ENCODE measurements at places on chromosomes 7 and 10.

DNA sequence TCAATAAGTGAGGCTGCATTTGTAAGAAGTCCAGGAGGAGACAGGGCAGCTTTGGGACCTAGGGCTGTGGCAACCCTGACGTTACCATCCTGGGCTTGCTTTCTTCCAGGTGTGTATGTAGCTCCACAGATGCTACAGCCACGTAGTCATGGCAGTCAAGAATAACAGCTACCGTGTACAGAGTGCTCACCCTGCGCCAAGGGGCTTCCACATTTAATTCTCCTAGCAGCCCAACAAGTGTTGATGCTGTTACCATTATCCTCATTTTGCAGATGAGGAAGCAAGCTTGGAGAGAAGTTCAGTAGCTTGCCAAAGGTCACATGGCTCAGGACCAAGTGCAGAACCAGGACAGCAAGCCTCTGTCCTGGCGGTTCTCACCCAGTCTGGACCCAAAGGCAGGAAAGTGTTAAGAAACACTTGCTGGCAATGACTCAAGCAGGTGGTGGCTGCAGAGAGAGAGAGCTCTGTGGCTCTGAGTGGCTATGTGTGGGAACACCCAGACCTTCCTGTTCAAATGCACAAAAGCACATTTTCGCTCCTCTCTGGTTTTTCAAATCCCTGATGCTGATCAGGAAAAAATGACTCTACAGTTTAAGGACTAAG, 89.8 kb downstream of the CREM start:
- no peak for DNase-seq

- peak; percentile 29 for DNase-seq
These were observed 27.5 kb upstream of the FIGNL1 start for GRCh38 chr7:50477640-50478039.

DNA sequence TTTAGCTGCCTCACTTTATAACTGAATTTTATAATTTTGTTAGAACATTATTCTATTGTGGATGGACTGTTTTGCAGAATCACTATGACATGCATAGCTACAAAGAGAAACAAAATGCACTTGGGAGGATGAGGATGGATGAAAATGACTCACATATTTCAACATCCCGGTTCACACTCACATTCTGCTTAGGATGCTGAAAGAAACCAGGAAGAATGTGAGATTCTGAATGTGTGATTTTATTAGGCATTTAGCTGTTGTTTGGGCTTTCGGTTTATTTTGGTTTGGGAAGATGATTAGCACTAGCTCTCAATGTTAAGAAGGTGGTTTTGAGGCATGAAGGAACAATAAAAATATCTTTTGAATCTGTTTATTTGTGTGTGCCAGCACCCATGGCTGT, 235.5 kb downstream of the SEMA3E start:
- DNase-seq = no peak

DNA sequence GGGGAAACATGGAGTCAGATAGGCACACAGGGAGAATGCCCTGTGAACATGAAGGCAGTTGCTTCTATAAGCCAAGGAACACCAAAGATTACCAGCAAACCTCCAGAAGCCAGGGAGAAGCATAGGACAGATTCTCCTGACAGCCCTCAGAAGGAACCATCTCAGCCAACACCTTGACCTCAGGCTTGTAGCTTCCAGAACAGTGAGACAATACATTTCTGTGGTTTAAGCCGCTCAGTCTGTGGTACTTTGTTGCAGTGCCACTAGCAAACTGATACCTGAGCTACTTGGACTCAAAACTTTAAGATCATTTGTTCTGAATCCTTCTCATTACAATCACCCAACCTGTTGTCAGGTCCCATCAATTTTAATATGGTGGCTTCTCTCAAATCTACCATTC, 31.2 kb downstream of the ABLIM1 start:
- DNase-seq = no peak

DNA sequence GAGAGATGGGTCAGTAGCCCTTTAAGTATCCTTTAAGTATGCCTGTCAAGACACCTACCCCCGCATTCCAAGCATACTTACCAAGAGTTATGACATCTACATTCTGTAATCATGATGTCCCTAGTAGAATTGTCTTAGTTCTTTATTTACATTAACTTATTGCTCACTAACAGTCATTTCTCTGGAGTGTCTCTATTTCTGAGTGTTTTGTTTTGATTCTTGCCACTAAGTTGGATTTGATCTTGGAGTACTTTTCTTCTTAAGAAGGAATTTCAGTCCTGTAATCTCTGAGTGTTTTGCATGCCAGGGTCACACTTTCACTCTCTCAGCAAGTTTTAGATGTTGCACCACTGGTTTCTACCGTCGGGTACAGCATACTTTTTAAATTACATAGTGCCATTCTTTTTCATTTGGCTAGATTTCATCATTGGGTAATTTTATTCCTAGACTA, 1053.9 kb downstream of the KCNMA1 start:
- no peak for DNase-seq

DNA sequence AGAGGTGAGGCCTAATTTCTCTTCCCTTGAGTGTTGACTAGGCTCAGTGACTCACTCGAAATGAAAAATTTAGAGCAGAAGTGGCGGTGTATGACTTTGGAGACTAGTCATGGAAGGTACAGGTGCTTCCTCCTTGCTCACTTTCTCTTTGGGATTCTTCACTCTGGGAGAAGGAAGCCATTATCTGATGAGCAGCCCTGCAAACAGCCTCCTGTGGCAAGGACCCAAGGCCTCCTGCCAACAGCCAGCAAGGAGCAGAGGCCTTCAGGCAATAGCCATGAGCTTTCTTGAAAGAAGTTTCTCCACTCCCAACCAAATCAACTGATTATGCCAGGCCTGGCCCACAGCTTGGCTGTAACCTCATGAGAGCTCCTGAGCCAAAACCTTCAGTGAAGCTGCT, 369.6 kb upstream of the VWC2 start:
- no peak for DNase-seq

- no peak for DNase-seq
These were observed 643.6 kb downstream of the IPMK start for GRCh38 chr10:57624066-57624465.

GRCh38 chr7:151891753-151892152, 14.8 kb upstream of the PRKAG2 start:
- DNase-seq = no peak

GRCh38 chr7:42219447-42219846, 17.6 kb downstream of the GLI3 start:
- DNase-seq = no peak

GRCh38 chr7:5712566-5712965, 68.9 kb downstream of the RNF216 start:
- DNase-seq = no peak

DNA sequence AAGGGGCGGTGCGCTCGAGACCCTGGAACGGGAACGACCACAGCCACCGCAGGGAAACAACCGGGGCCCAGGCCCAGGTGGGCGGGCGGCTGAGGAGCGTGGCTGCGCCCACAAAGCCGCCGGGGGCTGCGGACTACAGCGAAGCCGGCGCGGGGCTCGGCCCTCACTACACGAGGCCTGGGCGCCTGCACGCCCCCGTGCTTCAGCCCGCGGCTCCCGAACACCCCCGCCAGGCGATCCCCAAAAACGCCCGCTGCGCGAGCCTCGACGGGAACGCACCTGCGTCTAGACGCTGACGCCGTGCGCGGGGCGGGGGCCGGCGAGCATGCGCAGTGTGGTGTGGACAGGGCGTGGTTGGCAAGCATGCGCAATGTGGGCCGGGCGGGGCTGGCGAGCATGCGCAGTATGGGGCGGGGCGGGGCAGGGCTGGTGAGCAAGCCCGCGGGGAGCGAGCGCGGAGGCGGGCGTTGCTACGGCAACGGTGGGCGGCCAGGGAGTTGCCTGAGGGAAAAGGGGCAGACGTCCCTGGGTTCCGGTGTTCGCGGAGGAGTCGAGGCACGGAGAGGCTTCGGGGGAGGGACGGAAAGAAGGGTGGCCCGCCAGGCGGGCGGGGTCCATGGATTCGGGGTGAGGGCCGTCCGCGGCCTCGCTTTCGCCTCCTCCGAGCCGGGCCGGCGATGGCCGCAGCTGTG, at the start of gene RNF32:
RNF32 (plus strand) TSS at position 518 of the 692 bp plus-strand sequence. CDS start 3,104 bp downstream, outside the sequence.
- peak; percentile 66 for DNase-seq

DNA sequence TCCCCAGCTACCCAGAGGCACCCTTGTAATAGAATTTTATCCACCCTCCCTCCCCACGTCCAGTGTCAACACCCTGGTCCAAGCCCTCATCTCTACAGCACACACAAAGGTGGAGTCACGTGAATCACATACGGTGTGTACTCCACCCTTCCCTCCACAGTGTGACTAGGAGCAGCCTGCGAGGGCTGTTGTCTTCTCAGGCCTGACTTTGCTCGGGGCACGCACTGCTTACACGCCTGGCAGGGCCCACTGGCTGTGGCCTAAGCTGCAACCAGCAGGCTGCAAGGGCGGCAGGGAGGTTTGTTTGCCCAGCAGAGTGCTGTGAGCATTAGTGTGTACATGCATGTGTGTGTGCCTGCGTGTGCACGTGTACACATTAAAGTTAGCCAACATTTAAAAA, 93.7 kb downstream of the COBL start:
- no peak for DNase-seq

DNA sequence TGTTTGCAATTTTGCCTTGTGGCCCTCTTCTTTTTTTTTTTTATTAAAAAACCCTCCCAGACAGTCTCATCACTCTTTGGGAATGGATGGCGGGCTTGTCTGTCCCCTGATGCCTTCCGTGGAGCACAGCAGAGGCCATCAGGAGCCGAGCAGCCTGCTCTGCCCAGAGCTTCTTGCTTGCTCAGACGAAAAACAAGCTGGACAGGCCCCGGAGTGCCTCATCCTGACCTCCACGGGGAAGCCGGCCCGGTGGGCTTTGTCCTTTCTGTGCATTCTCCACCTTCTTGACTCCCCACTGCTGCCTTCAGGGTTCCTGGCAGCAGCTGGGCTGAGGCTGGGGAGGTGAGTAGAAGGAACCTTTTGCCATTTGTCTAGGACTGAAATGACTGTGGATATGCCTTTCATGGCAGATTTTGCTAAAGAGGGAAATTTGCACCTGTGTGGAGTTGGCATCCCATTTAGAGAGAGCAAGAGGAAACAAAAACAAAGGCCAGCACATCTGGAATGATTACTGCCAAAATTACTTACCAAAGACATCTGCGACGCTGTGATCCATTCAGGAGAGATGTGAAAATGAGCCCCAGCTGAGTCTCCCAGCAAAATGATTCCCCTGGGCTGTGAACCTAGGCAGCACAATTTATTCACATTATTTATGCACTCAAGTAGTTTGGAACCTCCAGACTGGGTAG, 108.3 kb downstream of the AOAH start:
- DNase-seq = peak; percentile 65

DNA sequence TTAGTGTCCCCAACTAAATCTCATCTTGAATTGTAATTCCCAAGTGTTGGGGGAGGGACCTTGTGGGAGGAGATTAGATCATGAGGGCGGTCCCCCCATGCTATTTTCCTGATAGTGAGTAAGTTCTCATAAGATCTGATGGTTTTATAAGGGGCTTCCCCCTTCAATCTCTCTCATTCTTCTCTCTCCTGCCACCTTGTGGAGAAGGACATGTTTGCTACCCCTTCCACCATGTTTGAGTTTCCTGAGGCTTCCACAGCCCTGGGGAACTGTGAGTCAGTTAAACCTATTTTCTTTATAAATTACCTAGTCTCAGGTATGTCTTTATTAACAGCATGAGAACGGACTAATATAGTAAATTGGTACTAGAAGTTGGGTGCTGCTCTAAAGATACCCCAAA, 365.6 kb downstream of the ANKRD7 start:
- no peak for DNase-seq

GRCh38 chr7:137003566-137003965, 135.1 kb downstream of the CHRM2 start:
- no peak for DNase-seq

- no peak for DNase-seq
These were observed 39.6 kb upstream of the INHBA start for GRCh38 chr7:41742401-41743020.

- DNase-seq = no peak
These were observed 63.5 kb upstream of the C10orf90 start for GRCh38 chr10:126734015-126734414.

DNA sequence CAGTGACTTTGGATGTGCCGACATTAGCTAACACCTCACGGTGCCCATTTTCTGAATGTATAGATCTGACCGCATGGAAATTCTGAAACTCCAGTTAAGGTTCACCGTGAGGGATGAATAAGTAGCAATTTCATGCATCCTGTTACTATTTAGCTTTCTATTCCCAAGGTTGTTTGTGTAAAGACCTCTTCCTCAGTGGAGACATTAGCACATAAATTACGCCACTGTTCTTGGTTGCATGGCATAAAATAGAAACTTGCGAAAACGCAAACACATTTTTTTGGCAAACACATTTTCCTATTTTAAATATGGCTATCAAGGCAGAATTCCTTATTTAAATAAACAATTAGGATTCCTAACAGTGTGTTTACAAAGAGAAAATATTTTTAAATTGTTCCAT, 36.5 kb downstream of the DENND2A start:
- no peak for DNase-seq

GRCh38 chr10:90775351-90776028, 82.3 kb downstream of the HTR7 start:
- no peak for DNase-seq

- no peak for DNase-seq
These were observed 37.4 kb downstream of the BLNK start for GRCh38 chr10:96233959-96234358.

DNA sequence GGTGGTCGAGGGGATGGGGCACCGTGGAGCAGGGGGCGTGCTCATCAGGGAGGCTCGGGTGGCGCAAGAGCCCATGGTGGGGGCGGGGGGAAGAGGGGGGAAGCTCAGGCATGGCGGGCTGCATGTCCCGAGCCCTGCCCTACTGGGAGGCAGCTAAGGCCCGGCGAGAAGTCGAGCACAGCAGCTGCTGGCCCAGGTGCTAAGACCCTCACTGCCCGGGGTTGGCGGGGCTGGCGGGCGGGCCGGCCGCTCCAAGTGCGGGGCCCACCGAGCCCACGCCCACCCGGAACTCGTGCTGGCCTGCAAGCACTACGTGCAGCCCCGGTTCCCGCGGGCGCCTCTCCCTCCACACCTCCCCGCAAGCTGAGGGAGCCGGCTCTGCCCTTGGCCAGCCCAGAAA, 55.0 kb upstream of the FAM171A1 start:
- no peak for DNase-seq

GRCh38 chr10:34102237-34102673, 712.8 kb downstream of the PARD3 start:
- no peak for DNase-seq

DNA sequence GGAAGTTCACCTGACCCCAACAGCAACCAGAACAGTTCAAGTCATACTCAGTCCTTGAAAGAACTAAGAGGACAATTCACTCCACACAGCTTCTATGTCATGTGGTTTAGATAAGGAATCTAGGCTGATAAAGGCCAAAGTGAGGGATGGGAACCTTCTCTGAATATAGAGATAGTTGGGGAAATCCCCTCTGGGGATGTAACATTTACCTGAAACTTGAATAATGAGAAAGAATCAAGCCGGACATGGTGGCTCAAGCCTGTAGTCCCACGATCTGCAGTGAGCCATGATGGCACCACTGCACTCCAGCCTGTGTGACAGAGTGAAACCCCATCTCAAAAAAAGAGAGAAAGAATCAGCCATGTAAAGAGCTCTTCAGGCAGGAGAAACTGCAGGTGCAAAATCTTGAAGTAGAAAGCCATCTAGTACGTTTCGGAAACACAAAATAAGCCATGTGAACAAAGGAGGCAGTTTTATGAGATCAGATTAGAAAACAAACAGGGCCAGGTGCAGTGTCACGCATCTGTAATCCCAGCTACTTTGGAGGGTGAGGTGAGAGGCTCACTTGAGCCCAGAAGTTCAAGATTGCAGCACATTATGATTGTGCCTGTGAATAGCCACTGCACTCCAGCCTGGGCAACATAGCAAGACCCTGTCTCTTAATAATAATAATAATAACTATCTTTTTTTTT, 4.5 kb upstream of the DNMBP start:
- DNase-seq = no peak

GRCh38 chr10:110209454-110209925, 2.1 kb downstream of the MXI1 start:
- DNase-seq = no peak
